ENCODE measurements at places on chromosomes 7 and 10.

- no peak for DNase-seq
Observed at GRCh38 chr10:31149835-31150512, 118.3 kb upstream of the ZNF438 start.

DNA sequence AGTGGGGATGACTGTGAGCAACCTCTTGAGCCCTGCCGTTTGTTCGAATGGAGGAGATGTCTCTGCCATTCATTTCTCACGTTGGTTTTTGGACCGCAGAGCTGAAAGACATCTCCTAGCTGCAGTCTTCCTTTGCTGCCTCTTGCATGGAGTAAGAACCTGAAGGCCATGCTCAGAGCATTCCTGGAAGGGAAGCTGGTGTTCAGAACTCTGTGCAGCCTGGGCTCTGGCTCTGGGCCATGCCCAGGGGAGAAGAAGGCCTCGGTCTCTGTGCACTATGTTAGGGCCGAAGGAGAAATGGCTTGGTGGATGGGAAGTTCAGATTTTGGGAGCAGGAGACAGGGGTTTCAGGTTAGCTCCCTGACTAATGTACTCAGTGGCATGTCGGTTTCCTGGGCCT lies 22.9 kb downstream of the SFTPD start:
- peak; percentile 1 for DNase-seq

DNA sequence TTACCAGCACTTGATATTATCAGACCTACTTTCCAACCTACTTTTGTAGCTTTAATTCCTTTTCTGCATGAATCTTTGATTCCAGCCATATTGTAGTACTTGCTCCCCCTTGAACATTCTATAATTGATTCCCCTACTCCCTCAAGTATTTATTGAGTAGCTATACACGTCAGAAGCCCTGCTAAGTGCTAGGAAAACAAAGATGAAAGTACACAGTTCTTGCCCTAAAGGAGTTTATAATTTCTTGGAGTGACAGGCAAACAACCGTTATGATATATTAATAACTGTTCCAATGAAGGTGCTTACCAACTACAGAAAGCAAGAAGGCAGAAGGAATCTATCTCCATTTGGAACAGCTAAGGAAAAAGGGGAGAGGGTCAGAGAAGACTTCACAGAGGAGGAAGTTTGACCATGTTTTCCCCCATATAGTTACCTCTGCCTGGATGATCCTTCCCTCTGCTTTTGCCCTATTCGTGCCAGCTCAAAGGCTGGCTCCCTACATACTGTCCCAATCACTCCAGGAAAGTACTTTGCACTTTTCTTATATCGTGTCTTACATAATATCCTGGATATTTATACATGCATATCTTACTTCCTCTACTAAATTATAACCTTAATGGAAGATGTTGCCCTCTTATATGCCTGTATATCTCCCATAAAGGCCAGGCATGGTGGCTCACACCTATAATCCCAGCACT lies 54.7 kb downstream of the SCD start:
- DNase-seq: no peak

GRCh38 chr10:132723330-132723970 lies 62.5 kb downstream of the NKX6-2 start:
- DNase-seq: no peak

- peak; percentile 42 for DNase-seq
Observed at GRCh38 chr10:110209454-110209925, 2.1 kb downstream of the MXI1 start.

- DNase-seq: no peak
Observed at GRCh38 chr7:100089458-100090196, 858 bp downstream of the COPS6 start.

DNA sequence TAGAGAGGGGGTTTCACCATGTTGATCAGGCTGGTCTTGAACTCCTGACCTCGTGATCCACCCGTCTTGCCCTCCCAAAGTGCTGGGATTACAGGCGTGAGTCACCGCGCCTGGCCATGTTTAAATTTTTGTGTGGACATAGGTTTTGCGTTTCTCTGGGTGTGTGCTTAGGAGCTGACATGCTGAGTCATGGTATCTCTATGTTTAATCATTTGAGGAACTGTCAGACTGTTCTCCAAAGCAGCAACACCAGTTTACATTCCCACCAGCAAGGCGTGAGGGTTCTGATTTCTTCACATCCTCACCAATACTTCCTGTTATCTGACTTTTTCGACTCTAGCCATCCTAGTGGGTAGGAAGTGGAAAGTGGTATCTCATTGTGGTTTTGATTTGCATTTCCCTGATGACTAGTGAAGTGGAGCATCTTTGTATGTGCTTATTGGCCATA lies 153.7 kb downstream of the DNAJB6 start:
- no peak for DNase-seq

- no peak for DNase-seq
Observed at GRCh38 chr7:2372724-2373123, 18.1 kb downstream of the EIF3B start.

DNA sequence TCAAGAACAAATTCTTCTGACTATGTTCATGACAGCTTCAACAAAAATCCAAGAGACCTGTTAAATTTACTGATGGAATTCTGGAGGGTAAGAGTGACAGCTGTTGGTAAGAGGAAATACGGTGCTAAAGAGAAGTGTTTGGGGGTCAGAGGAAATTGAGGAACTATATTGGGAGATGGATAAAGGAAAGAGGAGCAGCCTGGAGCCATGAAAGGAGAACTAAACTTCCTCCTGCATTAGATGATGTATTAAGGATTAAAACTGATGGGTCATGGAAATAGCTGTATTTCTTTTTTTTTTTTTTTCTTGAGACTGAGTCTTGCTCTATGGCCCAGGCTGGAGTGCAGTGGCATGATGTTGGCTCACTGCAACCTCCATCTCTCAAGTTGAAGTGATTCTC lies 95.3 kb downstream of the HERPUD2 start:
- no peak for DNase-seq

- DNase-seq: no peak
Observed at GRCh38 chr10:129280908-129281586, 186.0 kb upstream of the MGMT start.

DNA sequence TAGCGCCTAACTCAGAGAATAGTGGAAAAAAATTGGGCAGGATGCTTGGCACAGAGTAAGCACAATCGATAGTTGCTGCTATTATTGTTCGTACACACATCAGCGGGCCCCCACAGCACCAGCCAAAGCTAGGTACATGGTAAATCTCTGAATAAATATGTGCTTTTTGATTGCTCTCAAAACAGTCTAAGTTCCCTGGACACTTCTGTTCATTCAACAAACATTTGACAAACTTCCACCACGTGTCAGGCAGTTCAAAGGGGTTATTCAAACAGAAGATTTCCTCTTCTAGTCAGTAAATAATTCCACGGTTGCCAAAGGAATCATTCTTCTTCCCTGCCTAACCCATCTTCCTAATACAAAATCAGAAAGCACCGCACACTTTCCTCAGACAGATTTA lies 150.8 kb downstream of the DGKI start:
- DNase-seq: no peak

- DNase-seq: peak; percentile 60
Observed at GRCh38 chr10:90871279-90871765, 452 bp upstream of the RPP30 start.

GRCh38 chr7:31234836-31235605 lies 105.5 kb downstream of the NEUROD6 start:
- no peak for DNase-seq

DNA sequence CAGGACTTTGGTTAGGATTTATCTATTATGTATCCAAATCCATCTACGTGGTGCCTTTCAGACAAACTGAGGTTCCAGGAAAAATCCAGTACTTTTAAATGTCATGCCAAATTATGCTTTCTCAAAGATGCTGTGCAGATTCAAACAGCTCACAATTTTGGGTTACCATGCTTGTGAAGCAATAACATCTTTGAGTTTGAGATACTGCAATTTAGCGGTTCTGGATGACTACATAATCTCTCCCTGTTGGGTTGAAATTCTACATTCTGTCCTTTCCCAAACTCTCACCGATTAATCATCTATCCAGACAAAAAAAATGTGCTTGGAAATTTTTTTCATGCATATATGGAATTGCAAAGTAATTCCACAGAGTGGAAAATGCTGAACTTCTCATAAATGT lies 3.5 kb downstream of the RHOBTB1 start:
- no peak for DNase-seq

- DNase-seq: no peak
Observed at GRCh38 chr10:71472912-71473311, 76.2 kb downstream of the CDH23 start.

DNA sequence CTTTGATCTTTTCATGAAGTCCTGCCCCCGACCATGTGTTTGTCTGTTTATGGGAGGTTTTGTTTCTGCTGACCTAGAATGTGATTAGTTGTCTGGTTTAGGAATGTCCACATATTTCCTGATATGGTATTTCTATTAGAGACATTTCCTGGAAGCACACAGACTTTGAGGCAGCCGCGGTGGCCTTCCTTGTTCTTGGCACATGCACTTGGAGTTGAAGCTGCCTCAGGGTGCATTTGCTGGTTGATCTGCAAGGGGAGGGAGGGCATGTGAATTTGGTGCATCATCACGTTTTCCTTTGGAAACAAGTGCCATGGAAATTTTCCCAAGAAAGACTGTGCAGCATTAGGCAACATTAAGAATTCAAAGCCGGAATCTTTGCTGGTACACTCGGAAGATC lies 328.7 kb downstream of the PAXIP1 start:
- no peak for DNase-seq

GRCh38 chr10:129704786-129705525 lies 237.9 kb downstream of the MGMT start:
- no peak for DNase-seq

DNA sequence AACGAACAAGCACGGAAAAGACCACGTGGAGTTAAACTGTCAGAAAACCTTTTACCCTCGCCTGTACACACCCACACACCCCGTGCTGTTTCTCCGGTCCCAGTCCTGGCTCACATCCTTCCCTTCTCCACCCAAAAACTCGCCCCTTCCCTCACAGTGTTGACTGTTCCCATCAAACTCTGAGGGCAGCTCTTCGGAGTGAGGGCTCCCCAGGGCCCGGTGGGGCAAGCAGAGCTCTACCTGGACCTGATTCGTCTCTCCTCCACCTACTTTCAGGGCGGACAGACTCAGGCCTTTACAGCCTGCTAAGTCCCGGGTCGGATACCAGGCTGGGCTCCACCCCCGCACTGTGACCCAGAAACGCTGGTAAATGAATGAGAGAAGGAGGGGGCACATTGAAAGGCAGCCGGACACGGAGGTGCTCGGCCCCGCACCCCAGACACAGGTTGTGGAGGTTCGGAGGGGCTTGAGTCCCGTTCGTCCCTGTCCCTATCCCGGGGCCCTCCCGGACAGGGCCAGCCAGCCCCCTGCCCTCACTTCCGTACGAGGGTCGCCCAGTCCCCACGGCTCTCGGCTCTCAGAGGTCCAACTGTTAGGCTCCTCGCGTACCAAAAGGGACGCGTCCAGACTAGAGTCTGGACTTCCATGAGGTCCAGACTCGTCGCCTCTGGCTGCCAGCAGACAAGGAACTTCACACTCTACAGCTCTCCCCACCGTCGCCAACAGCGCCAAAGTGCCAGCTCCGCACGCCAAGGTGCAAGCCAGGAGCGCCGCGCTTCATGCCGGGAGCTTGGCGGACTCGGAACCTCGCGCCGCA lies 31.7 kb upstream of the ASL start:
- peak; percentile 41 for DNase-seq

- DNase-seq: no peak
Observed at GRCh38 chr10:86234541-86235270, 131.9 kb downstream of the GRID1 start.

- DNase-seq: peak; percentile 37
Observed at GRCh38 chr7:75756991-75757676, 14.9 kb downstream of the CCL26 start.

- DNase-seq: peak; percentile 36
Observed at GRCh38 chr7:111763221-111763801, 201.0 kb upstream of the IMMP2L start.

DNA sequence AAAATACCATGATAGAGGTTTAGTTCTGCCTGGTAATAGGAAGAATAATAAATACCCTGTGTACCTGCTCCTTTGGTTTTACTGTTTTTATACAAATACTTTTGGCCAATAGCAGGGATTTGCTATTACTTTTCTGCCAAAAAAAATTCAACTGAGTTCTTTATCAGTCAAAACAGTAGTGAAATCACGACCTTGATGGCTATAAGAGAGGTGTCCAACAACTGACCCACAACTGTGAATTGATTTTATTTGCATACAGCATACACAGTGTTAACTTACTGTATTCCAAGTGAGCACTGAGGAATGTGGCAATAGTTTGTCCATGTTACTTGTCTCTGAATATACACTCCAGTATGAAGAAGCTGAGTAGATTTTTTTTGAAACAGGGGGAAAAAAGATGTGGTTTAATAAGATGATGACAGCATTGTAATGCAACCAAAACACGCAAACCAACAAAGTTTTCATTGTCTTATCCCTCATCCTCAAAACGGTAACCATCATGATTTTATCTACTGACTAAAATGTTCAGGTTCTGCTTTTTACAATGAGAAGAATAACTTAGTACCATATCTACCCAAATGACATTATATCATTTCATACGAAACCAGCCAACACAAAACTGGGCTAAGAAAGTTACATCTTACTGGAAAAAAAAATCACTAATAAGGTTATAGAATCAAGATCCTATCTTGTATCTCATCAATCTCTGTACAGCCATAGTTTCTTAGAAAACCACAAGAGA lies 63.3 kb downstream of the GSAP start:
- no peak for DNase-seq

DNA sequence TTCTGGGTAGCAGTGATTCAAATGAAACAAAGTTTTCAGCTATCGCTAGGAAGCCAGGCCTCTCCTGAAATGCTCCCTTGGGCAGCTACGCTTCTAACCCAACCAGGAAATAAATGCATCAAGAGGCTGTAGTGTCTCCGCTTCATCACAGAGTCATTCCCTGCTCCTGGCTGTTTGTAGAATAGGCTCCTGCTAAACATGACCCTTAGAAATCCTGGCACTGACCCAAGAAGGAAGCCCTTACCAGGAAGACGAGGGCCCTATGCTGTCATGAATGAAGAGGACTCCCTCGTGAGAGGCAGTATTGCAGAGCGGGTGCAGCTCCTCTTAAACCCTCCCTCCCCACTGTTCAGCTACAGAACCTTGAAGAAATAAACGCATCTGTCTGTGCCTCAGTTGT lies 48.3 kb downstream of the NOD1 start:
- DNase-seq: no peak

DNA sequence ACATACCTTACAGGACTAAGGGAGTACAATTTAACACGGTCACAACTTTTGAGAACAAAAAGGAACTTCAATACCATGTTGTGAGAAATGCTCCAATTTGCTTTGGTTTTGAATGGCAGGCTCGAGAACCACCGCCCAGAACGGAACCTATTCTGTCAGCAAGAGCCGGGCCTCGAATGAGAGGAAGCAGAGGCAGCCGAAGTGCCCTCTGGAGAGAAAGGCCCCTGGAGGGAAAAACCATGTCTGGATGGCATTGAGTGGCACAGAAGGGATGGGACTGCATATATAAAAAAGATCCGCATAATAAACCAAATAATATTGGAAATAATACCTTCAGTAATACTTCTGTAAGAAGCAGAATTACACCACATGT lies 85.6 kb downstream of the CHST15 start:
- no peak for DNase-seq
